ENCODE measurements at places on chromosomes 3 and 15.

DNA sequence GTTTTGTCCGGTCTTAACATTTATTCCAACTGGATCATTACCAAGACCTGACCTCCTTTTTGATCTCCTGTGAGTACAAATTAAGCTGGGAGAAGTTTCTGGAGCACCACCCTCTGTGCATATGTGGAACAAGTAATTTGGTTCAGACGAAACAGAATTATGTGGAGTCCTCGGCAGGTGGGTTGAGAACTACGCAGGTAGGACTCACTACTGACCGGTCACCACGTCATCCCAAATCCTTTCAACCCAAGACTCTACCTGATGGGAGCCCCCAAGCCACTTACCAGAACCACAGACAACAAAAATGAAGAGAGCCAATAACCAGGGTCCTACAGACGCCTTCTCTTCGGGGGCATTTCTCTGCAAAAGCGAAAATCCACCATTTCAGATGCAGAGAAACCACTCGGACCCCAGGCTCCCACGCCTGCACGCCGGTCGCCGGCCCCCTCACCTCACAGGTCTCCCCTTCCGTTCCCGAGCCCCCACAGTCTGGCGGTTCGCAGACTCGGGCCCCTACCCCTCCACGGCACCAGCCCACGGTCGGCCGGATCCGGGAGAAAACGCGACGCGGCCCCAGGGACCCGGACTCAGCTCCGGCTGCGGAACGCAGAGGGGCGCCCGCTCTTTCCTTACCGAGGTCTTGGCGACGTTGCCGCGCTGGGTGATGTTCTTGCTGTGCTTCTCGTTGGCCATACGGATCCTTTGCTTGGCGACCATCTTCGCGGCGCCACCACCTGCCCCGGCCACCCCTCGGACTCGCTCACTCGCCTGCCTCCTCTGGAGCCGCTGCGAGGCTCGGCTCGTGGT is 674 bp downstream of the SERP1 start:
- no peak for DNase-seq

DNA sequence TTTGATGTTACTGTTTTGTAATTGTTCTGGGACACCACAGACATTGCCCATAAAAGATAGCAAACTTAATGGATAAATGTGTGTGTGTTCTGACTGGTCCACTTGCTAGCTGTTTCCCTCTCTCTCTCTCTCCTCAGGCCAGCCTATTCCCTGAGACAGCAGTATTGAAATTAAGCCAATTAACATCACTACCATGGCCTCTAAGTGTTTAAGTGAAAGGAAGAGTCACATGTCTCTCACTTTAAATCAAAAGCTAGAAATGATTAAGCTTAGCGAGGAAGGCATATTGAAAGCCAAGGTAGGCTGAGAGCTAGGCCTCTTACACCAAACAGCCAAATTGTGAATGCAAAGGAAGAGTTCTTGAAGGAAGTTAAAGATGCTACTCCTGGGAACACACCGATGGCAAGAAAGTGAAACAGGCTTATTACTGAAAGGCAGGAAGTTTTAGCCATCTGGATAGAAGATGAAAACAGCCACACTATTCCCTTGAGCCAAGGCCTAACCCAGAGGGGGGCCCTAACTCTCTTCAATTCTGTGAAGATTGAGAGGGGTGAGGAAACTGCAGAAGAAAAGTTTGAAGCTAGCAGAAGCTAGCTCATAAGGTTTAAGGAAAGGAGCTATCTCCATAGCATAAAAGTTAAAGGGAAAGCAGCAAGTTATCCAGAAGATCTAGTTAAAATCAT is 295.1 kb downstream of the CHST2 start:
- DNase-seq: no peak

DNA sequence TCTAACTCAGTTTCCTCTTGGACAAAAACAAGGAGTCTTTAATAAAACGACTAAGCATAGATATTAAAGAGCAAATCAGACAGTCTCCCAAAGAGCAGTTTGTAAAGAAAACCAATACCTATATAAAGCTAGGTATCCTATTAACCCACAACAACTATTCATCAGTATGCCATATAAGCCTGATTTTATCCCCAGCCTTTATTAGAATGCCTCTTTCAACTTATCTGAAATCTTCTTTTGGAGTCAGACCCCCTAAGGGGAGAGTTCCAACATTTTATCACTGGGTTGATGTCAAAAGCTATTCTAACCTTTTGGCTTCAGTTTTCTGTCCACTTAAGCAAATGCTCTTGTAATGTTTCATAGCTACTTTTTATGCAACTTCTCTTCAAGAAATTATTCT is 17.8 kb downstream of the MAP2K5 start:
- no peak for DNase-seq

- DNase-seq: no peak
These were observed at the start of gene PDE8A for GRCh38 chr15:84981711-84982300. Gene PDE8A, plus strand, starts transcription at chr15:84981856. Its CDS starts 307 bp downstream, at chr15:84982163.

GRCh38 chr3:34669490-34669889 is 871.1 kb downstream of the PDCD6IP start:
- no peak for DNase-seq

GRCh38 chr15:62545467-62546227 is 380.6 kb upstream of the C2CD4B start:
- no peak for DNase-seq

GRCh38 chr3:136122006-136122405 is 74.1 kb downstream of the MSL2 start:
- no peak for DNase-seq

- no peak for DNase-seq
These were observed 2.9 kb upstream of the USP3 start for GRCh38 chr15:63501256-63502089.

- peak; percentile 42 for DNase-seq
These were observed 61.5 kb downstream of the CGGBP1 start for GRCh38 chr3:87997298-87997697.

GRCh38 chr3:78186404-78186803 is 1146.5 kb downstream of the ROBO2 start:
- no peak for DNase-seq

- DNase-seq: no peak
These were observed 13.9 kb downstream of the CEP152 start for GRCh38 chr15:48796930-48797329.

DNA sequence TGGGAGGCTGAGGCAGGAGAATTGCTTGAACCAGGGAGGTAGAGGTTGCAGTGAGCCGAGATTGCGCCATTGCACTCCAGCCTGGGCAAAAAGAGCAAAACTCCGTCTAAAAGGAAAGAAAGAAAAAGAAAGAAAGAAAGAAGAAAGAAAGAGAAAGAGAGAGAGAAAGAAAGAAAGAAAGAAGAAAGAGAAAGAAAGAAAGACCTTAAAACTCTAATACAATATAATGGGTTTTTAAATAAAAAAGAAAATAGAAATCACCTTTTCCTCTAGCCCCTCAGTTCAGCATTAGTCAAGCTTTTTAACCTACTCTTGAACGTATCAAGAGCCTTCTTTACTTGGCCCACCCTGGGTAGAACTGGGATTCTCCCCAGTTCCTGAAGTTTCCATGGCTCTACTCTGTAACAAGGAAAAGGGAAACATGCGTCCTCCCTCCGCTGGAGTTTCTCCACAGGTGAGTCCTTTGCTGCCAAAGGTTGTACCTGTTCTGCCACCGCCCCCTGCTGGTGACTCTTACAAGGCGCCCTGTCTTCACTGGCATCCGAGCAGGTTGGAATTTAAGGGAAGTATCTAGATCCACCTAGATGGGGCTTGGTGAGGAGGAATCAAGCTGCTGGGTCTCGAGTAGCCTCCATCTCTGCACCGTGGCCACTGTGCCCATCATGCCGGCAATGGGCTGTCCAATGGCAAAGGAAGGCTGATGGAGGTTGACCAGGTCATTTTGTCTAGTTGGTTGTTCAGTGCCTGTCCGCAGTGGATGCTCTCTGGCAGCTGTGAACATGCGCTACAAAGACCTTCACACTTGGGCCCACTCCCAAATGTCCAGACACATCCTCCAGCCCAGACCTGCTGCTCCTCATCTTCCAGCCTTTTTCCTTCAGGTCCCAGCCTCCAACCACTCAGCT is 20.6 kb upstream of the EPHB3 start:
- peak; percentile 44 for DNase-seq

DNA sequence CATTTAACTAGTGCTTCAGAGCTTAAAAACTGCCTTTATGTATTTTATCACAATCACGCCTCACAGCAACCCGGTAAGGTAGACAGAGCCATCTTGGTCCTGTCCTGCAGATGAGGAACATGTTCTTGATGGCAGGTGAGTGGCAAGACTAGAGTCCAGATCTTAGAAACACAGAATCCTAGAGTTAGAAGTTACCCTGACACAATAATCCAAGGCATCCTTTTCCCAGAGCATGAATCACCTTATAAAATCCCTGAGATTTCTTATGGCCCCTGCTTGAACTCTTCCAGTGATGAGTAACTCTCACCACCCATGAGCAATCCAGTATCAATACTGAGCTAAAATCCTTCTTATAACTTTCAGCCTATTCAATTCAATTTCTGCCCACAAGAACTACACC is 16.9 kb downstream of the POPDC2 start:
- no peak for DNase-seq

DNA sequence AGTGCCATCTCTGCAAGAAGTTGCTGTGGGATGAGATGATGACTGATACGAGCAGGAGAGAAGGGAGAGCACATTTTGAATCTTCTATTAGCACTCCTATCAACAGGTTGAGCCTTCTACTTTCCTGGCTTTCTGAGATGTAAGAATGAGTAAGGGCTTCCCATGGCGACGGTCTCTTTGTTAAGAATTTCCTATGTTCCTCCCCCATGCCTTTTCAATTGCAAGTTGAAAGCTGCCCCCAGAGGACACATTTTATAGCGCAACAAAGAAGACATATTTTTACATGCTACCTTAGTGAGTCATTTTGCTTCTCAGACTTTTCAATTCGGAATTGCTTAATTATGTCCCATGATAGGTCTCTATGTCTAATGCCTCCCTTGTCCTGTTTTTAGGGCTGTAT is 71.3 kb upstream of the LRTM1 start:
- no peak for DNase-seq

DNA sequence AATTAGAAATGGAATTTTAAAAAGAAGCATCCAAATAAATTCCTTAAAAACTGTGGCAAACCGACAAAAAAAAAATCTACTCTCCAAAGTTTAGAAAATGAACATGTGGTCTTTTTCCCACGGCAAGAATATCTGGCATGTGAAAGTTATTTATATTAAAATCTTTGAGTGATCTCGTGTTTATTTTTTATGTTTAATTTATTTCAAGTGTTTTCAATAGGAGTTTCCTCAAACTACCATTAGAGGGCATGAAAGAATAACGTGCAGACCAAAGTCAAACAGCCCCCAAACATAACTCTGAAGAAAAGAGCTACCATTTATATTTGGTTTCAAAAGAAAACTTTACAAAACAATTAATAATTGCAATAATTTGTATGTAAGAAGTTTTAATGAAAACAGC is 286.4 kb downstream of the ZIC4 start:
- no peak for DNase-seq

DNA sequence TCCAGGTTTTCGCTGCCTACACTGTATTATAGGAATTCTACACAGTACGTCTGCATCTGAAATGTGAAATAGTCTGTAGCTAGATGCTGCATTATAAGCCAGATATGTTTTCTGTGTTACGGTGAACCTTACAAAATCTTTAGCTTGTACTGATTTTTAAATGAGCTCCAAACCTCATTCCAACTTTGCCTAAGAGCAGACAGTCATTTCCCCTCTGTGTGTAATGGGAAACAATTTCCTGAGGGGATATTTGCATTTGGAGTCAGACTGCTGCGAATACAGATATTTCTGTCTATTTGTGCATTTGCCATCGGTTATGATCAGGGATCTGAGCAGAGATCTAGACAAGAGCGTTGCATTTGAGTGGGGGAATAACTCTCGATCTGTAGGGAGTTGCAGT is 37.5 kb downstream of the ARNT2 start:
- no peak for DNase-seq

DNA sequence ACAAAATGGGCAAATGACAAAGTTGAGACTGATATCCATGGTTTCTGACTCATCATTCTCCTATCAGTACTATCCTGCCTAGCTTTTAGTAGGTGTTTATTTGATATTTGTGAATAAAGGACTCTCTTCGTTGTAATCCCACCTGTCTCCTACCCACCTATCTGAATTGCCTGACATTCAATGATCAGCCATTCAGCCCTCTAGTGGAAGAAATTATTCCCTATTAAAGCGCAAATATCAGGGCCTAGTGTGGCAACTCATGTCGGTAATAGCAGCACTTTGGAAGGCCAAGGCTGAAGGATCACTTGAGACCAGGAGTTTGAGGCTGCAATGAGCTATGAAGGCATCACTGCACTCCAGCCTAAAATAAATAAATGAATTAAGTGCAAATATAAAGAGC is 195.7 kb upstream of the SETMAR start:
- no peak for DNase-seq

DNA sequence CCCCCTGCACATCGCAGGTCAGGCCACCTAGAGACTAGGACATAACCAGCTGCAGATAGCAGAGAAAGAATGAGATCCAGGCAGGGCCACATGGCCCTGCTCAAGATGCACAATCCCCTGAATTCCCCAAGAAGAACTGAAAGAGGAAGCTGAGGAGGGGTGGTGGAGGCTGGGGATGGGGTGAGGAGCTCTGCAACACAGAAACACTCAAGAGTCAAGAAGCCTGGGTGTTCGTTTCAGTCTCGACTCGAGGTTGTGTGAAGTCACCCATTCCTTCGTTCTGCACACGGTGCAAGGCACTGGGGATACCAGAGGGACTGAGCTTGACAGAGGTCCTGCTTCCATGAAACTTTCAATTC is 62.0 kb downstream of the TLE3 start:
- no peak for DNase-seq

DNA sequence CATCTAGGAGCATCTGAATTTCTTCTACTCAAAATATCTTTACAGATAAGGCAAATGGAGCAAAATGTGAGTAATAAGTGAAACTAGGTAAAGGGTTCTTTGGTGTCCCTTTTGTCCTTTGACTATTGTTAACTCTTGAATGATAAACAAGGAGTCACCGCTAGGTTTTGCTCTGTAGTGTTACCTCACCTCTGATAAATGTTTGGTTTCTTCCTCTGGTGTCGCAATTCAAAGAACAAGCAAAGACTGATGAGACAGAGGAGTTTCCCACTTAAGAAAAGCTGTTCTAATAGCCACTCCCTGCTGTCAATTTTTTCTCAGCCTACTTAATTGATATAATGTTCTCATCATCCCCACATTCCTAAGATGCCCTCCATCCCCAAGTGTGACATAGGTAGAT is 925.9 kb downstream of the IGSF11 start:
- no peak for DNase-seq

DNA sequence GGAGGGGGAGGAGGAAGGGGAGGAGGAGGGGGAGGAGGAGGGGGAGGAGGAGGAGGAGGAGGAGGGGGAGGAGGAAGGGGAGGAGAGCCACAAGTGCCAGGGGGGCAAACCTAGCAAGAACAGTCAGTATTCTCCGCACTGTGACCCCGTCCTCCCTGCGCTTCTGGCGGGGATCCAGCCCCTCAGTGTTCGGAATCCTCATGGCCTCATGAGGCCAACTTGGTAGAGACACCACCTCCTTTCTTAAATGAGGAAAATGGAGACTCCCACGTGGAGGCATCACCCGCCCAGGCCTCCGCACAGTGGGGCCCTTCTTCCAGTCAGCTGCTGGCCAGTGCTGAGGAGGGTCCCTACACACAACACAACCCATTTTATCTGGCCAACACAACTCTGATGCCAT is 163.4 kb downstream of the XXYLT1 start:
- DNase-seq: no peak

GRCh38 chr3:169271936-169272335 is 391.6 kb downstream of the MECOM start:
- no peak for DNase-seq

- DNase-seq: no peak
These were observed 378 bp upstream of the FEM1B start for GRCh38 chr15:68277131-68277602.
